ENCODE measurements at places on chromosomes 5 and 9. TPM values are rescaled to one million over a fixed set of nuclear protein-coding genes. Genes with fewer than 3 reads are reported as not detected.

MPDZ gene
- total RNA-seq, result 31.5 TPM

GLRA1 gene
- total RNA-seq, result not detected

CDC25C gene
- 25.4 TPM for total RNA-seq

GARIN3 gene
- not detected for total RNA-seq

ANGPTL2 gene
- total RNA-seq, result 0.17 TPM

SLCO6A1 gene
- not detected for total RNA-seq

FOXE1 gene
- not detected for total RNA-seq

PLEKHG4B gene
- 0.29 TPM for total RNA-seq

CARTPT gene
- total RNA-seq, result not detected

IL13 gene
- total RNA-seq, result not detected

LHX2 gene
- 10.9 TPM for total RNA-seq

OTP gene
- not detected for total RNA-seq

QRFP gene
- total RNA-seq, result not detected

GCNT4 gene
- total RNA-seq, result 0.19 TPM

ACOT12 gene
- total RNA-seq, result not detected

FAM78A gene
- 2.5 TPM for total RNA-seq

SLC34A3 gene
- total RNA-seq, result 1.6 TPM

BARHL1 gene
- total RNA-seq, result not detected

SPATA31E1 gene
- total RNA-seq, result not detected

INSL4 gene
- not detected for total RNA-seq
